Daoy (cell line): ENCODE measurements at places on chromosomes 6 and 20. TPM values are rescaled to one million over a fixed set of nuclear protein-coding genes. Genes with fewer than 3 reads are reported as not detected.

C6orf132 gene
- not detected in 2 replicates for total RNA-seq

NRN1 gene
- total RNA-seq, result 38.3 and 47.5 TPM in 2 replicates

OPN5 gene
- 0.06 TPM in 1 of 2 replicates, not detected in the other for total RNA-seq

SLX4IP gene
- total RNA-seq, result 3.1 and 3.6 TPM in 2 replicates

ENPP5 gene
- 1.3 and 2.5 TPM in 2 replicates for total RNA-seq

DNA sequence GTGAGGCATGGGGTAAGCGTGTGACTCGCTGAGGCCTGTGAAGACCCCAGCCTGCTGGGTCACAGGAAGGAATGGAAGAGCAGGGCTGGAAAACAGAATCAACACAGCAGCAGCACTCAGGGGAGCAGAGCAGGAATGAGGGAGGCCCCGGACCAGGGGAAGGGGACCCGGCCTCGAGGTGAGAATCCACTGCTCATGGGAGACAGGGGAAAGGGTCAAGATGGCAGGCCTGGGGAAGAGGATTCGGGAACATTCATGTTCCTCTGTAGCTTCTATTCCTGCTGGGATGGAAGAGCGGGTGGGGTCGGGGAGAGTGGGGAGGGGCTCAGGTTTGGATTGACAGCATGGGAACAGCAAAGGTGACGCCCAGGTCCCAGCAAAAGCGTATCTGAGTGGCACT lies 59.4 kb downstream of the NPEPL1 start:
- no peak for DNase-seq

GRCh38 chr6:170160031-170160627 lies 130.7 kb downstream of the DLL1 start:
- DNase-seq, result no peak
